A549 treated with Mapracorat at 1 μM for 4 hours (cell line): ENCODE measurements at places on chromosomes 7 and 10. TPM values are rescaled to one million over a fixed set of nuclear protein-coding genes. Genes with fewer than 3 reads are reported as not detected.

CYP2W1 gene
- 0.10 TPM in 1 of 5 replicates, not detected in the others for total RNA-seq

CYP3A7 gene
- 0.06 to 0.07 TPM in 2 of 5 replicates, not detected in the others for total RNA-seq

GFRA1 gene
- 8.5 to 11.6 TPM (median 9.8 TPM) in 5 replicates for total RNA-seq

PARP12 gene
- 18.2 to 22.3 TPM (median 20.8 TPM) in 5 replicates for total RNA-seq

FAM25C gene
- 1.2 to 1.7 TPM in 2 of 5 replicates, not detected in the others for total RNA-seq

ASB15 gene
- not detected in 5 replicates for total RNA-seq

DKK1 gene
- 455 to 578 TPM (median 478 TPM) in 5 replicates for total RNA-seq

ZNF862 gene
- 2.4 to 3.1 TPM (median 2.9 TPM) in 5 replicates for total RNA-seq

CYCS gene
- 219 to 278 TPM (median 236 TPM) in 5 replicates for total RNA-seq

GIGYF1 gene
- 11.8 to 23.5 TPM (median 18.2 TPM) in 5 replicates for total RNA-seq

PRKCQ gene
- 3.3 to 4.1 TPM (median 3.6 TPM) in 5 replicates for total RNA-seq

CALML3 gene
- not detected in 5 replicates for total RNA-seq

H2BK1 gene
- total RNA-seq: not detected in 5 replicates

ASZ1 gene
- total RNA-seq: not detected in 5 replicates

ST8SIA6 gene
- total RNA-seq: 0.07 TPM in 1 of 5 replicates, not detected in the others

C10orf67 gene
- 0.06 to 0.13 TPM (median 0.13 TPM) in 3 of 5 replicates, not detected in the others for total RNA-seq

ZSCAN25 gene
- total RNA-seq: 7.3 to 10.2 TPM (median 8.9 TPM) in 5 replicates

ZNF32 gene
- total RNA-seq: 12.9 to 18.6 TPM (median 15.6 TPM) in 5 replicates

TSPAN33 gene
- 4.8 to 6.9 TPM (median 6.3 TPM) in 5 replicates for total RNA-seq

PVRIG gene
- total RNA-seq: not detected in 5 replicates

SEMA3C gene
- total RNA-seq: 41.9 to 86.4 TPM (median 63.4 TPM) in 5 replicates

SPACDR gene
- 0.48 to 0.94 TPM (median 0.89 TPM) in 5 replicates for total RNA-seq

LIPJ gene
- not detected in 5 replicates for total RNA-seq

CYP26C1 gene
- 0.07 TPM in 1 of 5 replicates, not detected in the others for total RNA-seq

ORAI2 gene
- 22.7 to 40.0 TPM (median 33.5 TPM) in 5 replicates for total RNA-seq

SLIT1 gene
- 0.04 to 0.10 TPM (median 0.08 TPM) in 5 replicates for total RNA-seq

LLCFC1 gene
- total RNA-seq: not detected in 5 replicates

COL13A1 gene
- total RNA-seq: 0.11 to 0.26 TPM (median 0.24 TPM) in 4 of 5 replicates, not detected in the other

RPP30 gene
- total RNA-seq: 48.2 to 53.8 TPM (median 49.2 TPM) in 5 replicates

CCDC172 gene
- not detected in 5 replicates for total RNA-seq

MCMBP gene
- total RNA-seq: 79.1 to 92.1 TPM (median 89.9 TPM) in 5 replicates

MOGAT3 gene
- not detected in 5 replicates for total RNA-seq

HTR7 gene
- total RNA-seq: 0.11 to 0.19 TPM (median 0.14 TPM) in 5 replicates

COA1 gene
- total RNA-seq: 82.6 to 92.9 TPM (median 84.7 TPM) in 5 replicates

HOXA5 gene
- 3.4 to 6.8 TPM (median 5.8 TPM) in 5 replicates for total RNA-seq
